Mesendoderm (in vitro differentiated cells): ENCODE measurements at places on chromosomes 12 and 14.

- DNase-seq = peak; percentile 13
These were observed 188.2 kb upstream of the DIO3 start for GRCh38 chr14:101372894-101373620.

DNA sequence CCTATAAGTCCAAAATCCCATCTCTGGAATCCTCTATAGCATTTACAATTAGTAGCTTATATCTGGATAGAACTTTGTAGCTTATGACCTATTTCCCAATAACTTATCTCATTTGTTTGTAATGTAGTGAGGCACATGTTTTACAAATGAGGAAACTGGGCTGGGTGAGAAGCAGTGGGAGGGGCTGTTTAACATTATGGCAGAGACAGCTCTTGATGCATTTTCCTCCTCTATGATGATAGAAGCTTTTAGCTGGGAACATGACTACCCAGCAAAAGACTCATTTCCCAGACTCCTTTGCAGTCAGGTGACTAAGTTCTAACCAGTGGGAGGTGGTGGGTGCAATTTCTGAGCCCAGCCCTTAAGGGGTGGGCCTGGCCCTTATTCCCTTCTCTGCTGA lies 179.7 kb downstream of the TTC8 start:
- DNase-seq = no peak

DNA sequence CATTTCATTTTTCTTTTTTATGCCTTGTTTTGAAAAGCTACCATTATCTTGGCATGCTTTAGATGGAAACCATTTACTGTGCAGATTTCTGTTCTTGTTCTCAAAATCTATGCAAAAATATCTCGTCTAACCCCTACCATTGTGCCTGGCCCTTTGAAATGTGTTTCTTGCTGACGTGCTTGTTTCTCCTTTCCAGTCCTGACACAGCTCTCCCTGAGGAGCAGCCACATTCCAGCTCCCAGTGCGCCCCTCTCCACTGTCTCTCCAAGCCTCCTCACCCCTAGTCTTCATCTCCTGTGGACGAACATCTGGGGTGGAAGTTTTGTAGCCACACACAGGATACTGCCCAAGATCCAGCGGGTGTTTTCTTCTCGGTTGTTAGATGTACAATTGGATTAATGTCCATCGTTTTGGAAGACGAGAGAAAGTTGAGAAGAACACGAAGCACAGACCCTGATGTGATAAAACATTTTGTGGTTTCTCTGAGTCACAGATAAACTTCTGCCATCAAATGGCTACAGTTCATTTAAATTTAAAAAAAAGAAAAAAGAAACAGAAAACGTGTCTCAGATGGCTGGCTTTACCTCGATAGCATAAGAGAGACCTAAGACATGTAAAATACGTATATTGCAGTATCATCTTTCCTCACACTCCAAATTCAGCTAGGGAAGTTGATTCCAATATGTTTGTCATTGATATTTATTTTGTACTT lies 21.9 kb upstream of the FGD4 start:
- DNase-seq = no peak

GRCh38 chr12:66203820-66204219 lies 14.8 kb downstream of the IRAK3 start:
- DNase-seq = no peak

- no peak for DNase-seq
These were observed 26.0 kb downstream of the HSPB8 start for GRCh38 chr12:119204671-119205285.

- no peak for DNase-seq
These were observed 343.4 kb downstream of the ADAMTS20 start for GRCh38 chr12:43208627-43209026.

GRCh38 chr14:102593061-102593824 lies 794 bp downstream of the RCOR1 start:
- DNase-seq = peak; percentile 61

- DNase-seq = peak; percentile 46
These were observed 162.7 kb downstream of the EGLN3 start for GRCh38 chr14:33788161-33788560.

GRCh38 chr14:54773171-54774006 lies 129.2 kb downstream of the GCH1 start:
- peak; percentile 100 for DNase-seq

DNA sequence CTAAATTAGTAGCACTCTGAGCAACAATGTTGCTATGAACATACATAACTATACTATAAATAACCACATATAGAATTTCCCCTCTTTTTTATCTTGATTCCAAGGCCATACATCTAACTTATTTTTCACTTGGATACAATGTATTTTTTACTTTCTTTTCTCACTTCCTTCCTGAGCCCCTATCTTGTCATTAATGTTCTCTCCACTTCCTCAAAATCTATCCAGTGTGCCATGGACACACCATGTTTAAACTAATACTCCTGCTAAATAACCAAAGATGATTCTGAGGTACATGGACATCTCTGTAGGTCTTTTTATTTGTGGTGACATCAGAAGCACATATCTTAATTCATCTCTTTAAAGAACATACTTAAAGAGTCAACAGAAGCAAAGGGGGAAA lies 251.2 kb downstream of the C12orf42 start:
- DNase-seq = no peak

DNA sequence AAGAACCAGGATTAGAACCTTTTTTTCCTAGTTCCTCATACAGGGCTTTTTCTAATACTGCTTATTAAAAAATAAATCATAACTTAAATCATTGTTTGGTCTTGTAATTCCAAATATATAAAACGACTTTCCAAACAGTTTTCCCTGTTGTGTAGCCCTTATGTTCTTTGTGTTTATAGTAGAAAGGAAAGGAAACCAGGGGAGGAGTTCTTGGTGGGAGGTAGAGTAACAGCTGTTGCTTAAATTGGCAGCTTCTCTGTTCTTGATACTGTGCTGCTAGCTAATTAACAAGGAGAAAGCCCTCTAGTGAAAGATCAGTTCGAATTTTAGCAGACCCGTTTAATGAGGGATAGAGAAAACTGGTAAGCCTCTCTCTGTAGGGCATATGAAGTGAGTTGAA lies 15.0 kb downstream of the SRP54 start:
- peak; percentile 32 for DNase-seq

DNA sequence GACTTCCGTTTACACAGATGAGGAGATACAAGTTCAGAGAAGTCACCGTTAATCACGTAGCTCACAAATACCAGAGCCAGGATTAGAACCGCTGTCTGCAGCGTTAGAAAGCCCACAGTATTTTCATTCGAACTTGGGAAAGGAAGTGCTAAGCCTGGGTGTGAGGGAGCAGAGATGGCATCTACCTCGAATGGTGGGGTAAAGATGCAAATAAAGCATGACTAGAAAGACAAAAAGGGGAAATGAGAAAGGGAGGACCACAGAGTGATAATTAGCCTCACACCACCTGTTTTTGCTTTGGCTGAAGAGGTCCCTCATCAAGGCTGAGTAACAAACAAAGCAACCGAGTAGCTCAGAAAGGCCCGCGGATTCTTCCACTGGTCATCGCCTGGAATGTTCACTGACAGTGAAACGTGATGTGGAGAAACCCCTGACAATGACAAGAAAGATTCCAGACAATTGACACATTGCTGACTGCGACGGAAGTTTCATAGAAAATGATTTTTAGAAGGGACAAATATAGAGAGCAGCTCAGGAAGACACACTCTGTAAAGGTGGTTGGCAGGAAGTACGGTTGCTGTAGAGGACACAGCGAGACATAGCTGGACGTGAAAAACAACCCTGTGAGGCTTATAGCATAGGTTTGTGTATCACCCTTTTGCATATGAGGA lies 31.5 kb upstream of the BHLHE41 start:
- no peak for DNase-seq

- no peak for DNase-seq
These were observed 18.9 kb downstream of the CMAS start for GRCh38 chr12:22064968-22065367.

GRCh38 chr14:105354541-105354940 lies 40.0 kb downstream of the PACS2 start:
- DNase-seq = no peak

- peak; percentile 34 for DNase-seq
These were observed 54.6 kb downstream of the TRAFD1 start for GRCh38 chr12:112179916-112180315.

GRCh38 chr14:23640524-23641141 lies 4.5 kb downstream of the DHRS2 start:
- DNase-seq = peak; percentile 43

DNA sequence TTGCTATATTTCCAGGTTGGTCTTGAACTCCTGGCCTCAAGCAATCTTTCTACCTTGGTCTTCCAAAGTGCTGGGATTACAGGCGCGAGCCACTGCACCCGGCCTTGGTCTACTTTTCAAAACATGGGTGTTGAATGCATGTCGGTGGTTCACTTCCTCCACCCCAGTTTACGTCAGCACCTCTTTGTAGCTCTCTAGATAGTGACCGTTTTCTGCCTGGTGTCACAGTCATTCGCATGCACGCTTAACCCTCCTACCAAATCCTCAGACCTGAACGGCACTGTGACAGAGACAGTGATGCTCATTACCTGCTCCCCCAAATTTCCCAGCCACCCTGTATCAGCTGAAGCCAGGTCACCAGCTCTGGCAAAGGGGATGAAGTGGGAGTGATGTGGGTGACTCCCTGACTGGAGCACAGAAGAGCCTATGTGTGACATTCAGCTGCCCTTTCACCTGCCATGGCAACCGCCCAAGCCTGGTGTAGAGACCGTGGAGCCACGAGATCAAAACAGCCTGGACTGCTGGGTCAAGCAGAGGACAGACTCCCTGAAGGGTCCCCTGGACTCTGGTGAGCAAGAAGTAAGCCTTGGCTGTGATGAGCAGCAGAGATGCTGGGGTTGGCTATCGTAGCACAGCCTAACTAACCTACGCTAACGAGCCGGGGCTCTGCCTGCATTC lies 66.2 kb upstream of the GPR68 start:
- DNase-seq = no peak
